ENCODE measurements at places on chromosomes 3 and 15.

GRCh38 chr15:101522091-101522490 is 32.6 kb upstream of the PCSK6 start:
- DNase-seq, result no peak

GRCh38 chr3:157030712-157031111 is 129.2 kb downstream of the CCNL1 start:
- DNase-seq, result no peak

GRCh38 chr3:30258426-30259392 is 347.7 kb upstream of the TGFBR2 start:
- DNase-seq, result no peak

DNA sequence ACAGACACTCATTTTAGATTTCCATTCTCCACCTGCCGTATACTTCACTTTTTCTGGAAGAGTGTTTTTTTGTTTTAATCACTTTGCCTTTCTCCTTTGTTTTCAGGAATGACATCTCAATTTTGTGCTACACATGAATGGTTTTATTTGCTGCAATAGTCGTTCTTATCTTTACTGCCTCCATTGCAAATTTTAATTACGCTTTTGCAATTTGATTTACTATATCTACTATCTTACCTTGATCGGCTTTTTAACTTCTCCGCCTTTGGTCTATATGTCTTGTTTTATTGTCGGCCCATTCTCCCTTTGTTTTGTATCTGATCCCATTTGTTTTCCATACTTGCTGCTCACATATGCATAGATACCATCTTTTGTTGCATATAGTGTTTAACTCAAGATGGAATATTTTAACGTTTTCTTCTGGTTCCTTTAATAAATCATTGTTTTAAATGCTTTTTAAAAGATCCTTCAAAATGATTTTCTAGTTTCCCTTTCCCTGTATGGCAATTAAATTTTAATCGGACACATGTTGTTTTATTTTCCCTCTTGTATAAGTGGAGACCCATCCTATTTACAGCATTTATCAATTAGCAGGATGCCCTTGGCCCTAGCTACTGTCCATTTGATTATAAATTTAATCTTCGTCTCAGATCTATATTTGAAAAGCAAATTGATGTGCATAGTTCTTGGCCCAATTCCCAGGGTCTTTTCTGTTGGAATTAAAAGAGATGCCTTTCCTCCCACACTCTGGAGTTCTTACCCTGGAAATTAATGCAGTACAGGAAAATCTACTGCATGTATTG is 97.2 kb upstream of the CNTN4 start:
- DNase-seq, result peak; percentile 9

- no peak for DNase-seq
Observed at GRCh38 chr3:106842151-106842550, 535.1 kb upstream of the CCDC54 start.

Measured in renal cortex interstitium (tissue), 15 donors.